ENCODE measurements at places on chromosomes 16 and 17.

- no peak for DNase-seq
Measured at GRCh38 chr16:1320097-1320496, 10.7 kb downstream of the UBE2I start.

DNA sequence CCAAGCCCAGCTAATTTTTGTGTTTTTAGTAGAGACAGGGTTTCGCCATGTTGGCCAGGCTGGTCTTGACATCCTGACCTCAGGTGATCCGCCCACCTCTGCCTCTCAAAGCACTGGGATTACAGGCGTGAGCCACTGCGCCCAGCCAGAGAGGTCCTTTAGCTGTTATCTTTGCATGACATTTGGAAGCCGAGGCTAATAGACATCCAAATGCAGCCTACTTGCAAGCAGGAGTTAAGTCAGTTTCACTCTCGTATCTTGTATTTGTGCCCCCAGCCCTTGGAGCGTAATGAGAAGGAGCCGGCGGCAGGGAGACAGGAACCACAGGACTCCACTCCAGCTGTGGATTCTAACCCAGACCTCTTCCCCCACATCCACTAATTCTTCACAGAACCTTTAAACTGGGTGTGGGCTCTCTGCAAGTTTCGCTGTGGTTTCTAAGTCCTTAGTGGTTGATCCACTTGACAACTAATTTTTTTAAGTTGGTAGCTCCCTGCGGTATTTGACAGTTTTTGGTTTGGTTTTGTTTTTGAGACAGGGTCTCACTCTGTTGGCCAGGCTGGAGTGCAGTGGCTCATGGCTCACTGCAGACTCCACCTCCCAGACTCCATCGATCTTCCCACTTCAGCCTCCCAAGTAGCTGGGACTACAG lies 3.1 kb upstream of the CYTH1 start:
- no peak for DNase-seq

DNA sequence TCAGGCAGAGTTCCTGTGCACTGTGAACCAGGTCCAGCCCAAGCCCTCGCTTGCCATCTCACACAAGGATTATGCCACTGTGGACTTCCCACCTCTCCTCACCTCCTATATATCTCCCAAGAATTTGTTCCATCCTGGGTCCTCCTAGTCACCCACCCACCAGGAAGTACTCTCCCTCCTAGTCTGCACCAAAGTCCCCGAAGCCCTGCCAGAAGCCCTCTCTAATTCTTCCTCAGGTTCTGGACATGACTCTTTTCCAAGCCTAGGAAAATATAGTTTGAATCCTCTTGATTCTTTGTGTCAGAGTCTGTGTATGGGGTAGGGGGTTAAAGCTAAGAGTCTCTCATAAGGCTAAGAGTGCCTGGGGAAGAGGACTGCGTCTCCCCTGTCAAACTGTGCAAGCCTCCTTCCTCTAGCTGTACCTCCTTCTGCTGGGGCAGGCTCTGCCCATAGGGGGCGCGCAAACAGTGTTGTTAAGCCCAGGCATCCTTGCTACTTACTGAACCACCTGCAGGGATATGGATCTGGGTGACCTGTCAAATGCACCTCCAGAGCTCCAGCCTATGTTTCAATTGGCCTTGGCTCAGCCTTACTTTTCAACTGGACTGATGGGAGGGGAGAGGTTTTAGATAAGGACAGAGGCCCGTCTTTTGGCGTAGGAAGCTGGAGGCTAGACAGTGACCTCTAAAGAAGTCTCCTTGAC lies 16.6 kb upstream of the DLX4 start:
- DNase-seq = peak; percentile 45

GRCh38 chr17:31492880-31493655 lies 101.6 kb downstream of the RAB11FIP4 start:
- DNase-seq = no peak

DNA sequence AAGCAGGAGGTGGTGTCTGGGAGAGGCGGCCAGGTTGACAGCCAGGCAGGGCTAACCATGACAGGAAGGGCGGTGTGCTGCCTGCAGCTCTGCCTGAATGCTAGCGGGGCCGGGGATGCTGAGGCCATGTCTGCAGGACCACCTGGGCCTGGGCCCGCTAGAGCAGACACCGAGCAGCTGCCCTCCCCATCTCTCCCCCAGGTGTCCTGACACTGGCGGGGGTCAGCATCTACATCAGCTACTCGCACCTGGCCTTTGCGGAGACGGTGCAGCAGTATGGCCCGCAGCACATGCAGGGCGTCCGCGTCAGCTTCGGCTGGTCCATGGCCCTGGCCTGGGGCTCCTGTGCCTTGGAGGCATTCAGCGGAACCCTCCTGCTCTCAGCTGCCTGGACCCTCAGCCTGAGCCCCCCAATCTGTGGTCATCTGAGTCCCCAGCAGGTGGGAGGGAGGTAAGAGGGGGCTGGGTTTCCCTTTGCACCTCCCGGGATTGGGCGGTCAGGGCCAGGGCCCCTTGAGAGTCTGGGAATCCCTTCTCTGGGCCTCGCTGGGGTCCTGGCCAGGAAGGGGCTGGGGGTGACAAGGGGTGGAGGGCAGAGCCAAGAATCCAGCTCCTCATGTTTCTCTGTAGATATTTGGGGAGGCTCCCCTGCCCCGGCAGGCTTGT lies 7.5 kb downstream of the TMEM235 start:
- DNase-seq = no peak

DNA sequence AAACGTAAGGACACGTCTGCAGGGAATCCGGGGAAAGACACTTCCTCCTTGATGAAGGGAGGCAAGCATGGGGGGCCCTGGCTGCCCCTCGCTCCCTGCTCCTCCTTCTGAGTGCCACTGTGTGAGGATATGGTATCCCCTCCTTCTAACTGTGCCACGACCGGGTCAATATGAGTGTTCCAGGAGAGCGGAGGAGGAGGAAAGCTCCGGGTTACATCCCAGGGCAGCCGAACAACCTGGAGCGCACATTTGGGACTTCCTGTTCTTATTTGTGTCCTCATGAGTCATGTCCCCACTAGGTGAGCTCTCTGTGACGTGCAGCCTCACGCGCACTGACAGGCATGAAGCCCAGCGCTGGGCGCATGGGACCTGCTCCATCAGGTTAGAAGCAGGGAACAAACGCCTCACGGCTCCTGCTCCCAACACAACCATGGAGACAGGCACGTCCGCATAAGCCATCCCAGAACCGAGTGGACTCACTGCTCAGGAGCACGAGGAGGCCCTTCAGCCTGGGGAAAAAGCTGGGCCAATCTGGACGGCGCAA lies 92.9 kb upstream of the DNAH17 start:
- no peak for DNase-seq

- DNase-seq = no peak
Measured at GRCh38 chr16:15536843-15537242, 102.5 kb downstream of the BMERB1 start.

DNA sequence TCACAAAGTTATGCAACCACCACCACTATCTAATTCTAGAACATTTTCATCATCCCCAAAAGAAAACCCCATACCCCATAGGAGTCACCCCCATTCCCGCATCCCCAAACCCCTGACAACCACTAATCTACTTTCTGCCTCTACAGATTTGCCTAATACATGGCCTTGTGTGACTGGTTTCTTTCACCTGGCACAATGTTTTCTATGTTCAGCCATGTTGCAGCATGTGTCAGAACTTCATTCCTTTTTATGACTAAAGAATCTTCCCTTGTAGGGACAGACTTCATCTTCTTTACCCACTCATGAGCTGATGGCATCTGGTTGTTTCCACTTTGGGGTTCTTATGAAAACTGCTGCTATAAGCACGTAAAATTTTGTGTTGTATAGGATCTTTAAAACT lies 34.6 kb downstream of the CYTH1 start:
- DNase-seq = no peak

- no peak for DNase-seq
Measured at GRCh38 chr17:77634710-77635109, 323.8 kb upstream of the TNRC6C start.

GRCh38 chr17:2312736-2313135 lies 9.0 kb downstream of the SRR start:
- DNase-seq = no peak

- DNase-seq = no peak
Measured at GRCh38 chr17:66494023-66494803, 191.8 kb downstream of the PRKCA start.

DNA sequence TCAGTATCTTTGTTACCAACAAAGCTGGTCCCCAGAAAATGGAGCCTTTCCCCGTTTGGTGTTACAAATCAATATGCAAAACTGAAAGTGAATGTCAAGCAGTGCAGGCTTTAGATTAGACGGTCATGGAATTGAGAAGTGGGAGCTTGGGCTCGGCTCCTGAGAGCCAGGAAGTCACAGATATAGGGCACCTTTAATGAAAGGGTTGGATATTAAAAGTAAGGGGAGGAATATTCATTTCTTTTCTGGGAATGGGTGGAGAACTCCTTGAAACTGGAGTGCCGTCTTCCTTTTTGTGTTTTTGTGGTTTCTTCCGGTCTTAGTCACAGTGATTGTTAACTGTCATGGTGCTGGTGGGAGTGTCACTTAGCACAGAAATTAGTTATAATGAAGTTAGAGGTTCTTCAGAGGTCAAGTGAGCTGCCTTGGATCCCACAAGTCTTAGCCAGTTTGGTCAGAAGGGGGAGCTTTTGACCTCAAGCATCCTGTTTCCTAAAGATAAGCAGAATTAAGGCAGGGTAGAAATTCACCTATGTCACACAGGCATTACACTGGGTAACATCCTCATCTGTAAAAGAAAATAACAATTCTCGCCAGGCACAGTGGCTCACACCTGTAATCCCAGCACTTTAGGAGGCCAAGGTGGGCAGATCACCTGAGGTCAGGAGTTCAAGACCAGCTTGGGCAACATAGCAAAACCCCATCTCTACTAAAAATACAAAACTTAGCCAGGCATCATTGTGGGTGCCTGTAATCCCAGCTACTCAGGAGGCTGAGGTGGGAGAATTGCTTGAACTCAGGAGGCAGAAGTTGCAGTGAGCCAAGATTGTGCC lies 9.6 kb upstream of the EIF1 start:
- no peak for DNase-seq

DNA sequence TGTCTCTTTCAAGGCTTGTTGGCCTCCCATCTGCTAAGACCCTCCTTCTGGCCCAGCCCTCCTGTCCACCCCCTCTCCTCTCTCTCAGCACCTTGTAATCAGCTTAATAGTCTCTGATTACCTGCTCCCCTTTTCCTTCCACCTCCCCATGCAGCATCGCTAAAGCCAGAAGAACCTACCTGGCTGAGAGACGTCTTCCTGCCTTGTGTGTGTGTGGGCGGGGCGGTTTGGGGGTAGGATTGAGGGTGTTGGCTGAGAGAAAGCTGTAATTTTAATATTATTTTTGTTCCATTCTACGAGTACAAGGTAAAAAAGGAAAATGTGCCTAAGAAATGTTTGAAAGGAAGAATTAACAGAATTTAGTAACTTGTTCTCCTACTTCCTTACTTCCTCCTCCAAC lies 3.4 kb downstream of the DNAH9 start:
- no peak for DNase-seq

GRCh38 chr17:77354670-77355455 lies 214.1 kb downstream of the SEC14L1 start:
- peak; percentile 77 for DNase-seq

DNA sequence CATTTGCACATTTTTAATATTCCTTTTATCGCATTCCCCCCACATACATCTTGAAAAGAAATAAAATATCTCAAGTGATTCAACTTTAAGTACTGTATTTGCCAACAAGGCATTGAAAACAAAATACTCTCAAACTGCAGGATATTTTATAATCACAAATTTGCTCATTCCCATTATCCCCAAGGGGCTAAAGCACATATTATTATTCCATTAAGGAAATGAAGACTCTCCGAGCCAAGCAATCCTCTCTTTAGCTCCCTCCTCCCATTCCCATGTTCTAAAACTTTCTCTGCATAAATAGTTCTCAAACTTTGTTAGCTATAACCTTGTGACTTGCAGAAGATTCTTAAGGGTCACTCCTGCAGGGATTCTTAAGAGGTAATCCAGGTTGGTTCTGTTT lies 436.8 kb downstream of the KCNJ2 start:
- DNase-seq = no peak

All from muscle of arm (tissue), 14 donors.